ENCODE measurements at places on chromosomes 4 and X.

- peak; percentile 22 for DNase-seq
Measured at GRCh38 chrX:103063191-103063845, 653 bp downstream of the BEX1 start.

DNA sequence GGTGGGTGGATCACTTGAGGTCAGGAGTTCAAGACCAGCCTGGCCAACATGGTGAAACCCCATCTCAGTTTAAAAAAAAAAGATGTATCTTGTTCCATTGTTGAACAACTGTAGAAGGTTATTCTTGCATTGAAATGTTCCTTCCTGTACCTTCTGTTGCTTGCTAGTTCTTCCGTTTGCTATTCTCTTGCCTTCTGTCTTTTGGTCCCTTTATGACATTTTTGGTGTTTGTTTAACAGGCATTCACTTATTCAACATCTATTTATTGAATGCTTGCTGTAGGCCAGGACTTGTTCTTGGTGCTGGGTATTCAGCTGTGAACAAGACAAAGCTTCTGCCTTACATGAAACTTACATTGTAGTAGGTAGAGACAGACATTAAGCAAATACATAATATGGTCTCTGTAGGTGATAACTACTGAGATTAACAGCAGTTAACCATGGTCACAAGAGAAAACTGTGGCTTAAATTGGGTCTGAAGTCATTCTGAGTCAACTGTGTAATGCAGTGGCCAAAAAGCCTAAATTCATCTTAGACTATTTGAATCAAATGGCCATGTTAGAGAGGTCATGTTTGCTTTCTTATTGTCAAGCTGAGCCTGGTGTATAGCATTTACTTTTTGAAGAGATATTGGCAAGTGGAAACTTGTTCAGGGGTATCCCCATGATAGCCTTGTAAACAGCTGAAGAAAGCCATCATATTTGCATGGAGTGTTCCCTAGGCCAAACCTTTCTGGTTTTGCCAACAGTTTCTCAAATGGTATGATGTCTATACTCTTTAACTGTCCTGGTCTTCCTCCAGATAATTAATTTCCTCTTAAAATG lies 35.6 kb downstream of the GAB1 start:
- no peak for DNase-seq

DNA sequence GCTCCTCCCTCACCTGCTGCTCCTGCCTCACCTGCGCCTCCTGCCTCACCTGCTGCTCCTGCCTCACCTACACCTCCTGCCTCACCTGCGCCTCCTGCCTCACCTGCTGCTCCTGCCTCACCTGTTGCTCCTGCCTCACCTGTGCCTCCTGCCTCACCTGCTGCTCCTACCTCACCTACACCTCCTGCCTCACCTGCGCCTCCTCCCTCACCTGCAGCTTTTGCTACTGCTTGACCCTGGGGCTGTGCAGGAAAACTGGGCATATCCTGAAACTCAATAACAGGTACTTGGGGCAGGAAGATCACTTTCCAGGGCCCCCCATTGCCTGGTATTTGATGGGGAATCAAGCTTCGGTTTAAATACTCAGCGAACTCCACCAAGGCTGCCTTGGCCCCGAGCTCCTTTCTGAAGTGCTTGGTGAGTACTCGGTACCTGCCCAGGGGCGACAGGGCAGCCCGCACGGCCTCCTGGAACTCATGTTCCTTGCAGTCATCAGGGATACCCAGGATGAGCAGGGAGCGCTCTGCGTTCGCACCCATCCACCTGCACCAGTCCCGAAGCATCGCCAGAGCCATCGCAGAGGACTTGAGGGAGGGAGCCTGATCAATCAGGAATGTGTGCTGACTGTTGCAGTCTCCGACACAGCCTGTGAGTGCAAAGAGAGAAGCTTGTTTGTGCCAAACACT lies 2.7 kb downstream of the PNMA6E start:
- no peak for DNase-seq

DNA sequence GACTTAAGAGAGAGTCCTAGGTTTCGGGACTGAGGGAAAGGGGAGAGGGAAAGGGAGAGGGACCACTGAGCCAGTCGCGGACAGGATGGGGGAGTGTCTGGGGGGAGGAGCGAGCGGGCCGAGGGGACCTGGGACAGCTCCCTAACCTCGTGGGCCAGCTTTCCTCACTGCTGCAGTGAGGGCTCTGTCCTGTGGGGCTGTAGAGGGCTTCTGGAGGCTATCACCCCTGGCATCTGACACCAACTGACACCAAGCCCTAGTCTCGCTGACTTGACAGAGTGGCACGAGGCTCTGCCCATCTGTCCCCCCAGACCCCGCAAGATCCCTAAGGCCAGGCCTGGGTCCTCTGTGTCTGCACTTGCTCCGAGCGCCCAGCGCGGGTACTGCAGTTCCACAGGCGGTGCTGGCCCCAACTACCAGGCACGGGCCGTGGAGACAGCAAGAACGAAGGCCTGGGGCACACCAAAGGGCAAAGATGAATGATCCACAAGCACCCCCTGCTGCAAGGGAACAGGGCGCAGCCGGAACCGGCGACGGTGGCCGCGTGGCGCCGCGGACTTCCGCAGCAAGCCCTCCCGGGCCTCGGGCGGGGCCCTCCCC lies 465 bp downstream of the HAUS7 start:
- DNase-seq: no peak

- no peak for DNase-seq
Measured at GRCh38 chr4:94843216-94843615, 85.5 kb downstream of the BMPR1B start.

- no peak for DNase-seq
Measured at GRCh38 chr4:185559915-185560281, 24.6 kb upstream of the PDLIM3 start.

DNA sequence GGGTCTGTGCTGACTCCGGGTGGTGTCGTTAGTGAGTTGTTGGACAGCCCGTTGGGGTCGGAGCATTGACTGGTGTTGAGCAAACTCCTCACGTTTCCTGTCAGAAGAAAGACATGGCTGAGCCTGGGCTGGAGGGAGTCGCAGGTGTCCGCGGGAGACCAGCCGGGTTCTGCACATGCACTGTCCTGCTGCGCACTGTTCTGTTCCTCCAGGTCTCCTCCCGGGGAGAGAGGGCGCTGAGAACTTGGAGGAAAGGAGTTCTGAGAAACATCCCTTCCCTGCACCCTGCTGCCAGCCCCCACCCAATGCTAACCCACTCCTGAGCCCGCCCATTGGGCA lies 1.1 kb downstream of the ZNF141 start:
- no peak for DNase-seq

GRCh38 chr4:185128272-185129119 lies 14.6 kb upstream of the SLC25A4 start:
- DNase-seq: no peak

DNA sequence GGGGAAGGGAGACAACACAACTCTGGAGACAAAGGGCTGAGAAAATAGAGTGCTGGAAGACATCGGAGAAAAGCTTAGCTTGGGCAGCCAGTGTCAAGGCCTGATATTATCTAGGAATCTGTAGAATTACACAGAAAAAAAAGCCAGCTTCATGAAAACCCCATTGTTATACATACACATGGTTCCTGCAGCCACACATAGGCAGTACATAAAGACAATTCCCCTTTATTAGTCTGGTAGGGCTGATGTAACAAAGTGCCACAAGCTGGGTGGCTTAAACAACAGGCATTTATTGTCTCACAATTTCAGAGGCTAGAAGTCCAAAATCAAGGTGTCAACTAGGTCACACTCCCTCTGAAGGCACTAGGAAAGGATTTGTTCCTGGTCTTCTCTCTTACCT lies 503.5 kb downstream of the MID1IP1 start:
- no peak for DNase-seq

DNA sequence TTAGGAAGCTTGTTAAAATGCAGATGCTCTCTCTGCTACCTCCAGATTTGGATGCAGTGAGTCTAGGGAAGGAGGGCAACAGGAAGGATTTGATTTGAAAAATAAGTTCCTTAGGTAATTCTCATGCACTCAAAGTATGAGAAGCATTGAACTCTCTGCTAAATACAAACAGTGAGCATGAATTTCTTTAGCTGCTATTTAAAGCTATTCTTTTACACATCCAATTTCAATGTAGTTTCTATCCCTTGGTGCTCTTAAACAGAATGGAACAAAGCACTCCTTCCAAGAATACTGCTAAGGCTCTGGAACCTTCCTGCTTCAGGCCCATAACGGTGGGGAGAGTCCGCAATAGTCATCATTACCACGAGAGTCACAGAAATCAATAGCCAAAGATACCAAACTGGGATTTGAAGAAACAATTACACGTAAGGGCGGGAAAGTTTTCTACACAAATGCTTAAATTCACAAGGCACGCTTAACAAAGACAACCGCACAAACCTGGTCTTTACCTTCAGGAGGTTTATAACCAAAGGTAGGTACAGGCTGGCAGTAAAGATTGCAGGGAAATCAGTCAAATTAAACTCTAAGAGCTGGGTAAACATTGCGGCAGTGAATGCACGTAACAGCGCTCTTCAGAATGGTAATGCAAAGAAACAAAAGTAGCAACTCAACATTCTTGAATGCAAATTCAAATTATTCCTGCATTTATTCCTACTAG lies 123.2 kb upstream of the NAP1L5 start:
- no peak for DNase-seq

DNA sequence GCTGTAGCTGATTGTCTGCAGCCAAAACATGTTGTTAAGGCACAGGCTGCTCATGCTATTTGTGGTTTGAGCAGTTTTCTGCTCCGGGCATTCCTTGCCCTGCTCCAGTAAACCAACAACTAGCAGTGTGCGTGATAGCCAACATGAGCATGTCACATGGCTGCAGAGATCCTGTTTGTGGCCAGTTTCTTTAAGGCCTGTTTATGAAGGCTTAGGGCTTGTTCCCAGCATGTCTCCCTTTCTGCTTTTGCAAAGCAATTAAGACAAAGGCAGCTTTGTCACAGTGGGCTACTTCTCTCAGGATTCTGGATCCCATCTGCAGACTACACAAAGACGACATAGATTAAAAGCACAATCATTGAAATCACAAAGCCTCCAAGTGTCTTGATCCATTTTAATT lies 160.5 kb downstream of the ZNF518B start:
- no peak for DNase-seq

- no peak for DNase-seq
Measured at GRCh38 chrX:13432414-13433297, 112.8 kb upstream of the ATXN3L start.

DNA sequence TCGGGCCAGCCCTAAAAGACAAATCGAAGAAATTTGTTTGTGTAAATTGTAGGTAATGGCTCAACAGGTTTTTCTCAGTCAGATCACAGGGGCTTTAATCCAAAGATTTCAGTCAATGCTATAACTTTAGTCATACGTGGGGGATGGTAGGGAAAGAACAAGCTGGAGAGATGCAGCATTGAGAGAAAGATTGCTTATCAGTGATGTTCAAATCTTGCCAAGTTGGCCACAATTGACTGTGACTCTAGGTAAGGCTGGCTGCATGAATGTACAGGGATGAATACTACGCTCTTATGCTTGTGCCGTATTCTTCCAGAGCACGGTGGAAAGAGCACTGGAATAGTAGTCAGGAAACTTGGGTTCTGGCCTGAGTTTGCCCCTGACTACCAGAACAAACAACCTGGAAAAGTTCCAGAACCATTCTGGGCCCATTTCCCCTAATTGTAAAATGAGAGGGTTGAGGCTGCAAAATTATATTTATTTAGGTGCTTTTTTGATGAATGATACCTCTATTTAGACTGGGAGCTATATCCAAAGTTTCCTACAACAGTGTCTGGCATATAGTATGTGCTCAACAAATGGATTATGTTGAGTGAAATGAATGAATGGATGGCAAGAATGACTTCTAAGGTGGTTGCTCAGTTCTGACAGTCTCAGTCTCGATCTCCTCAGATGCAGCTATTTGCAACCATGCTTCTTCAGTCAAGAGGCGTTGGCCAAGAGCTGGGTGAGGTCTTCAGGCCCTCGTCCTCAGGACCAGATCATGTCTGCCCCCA lies 44.4 kb downstream of the TSC22D3 start:
- DNase-seq: no peak

GRCh38 chr4:111011458-111011857 lies 388.6 kb upstream of the PITX2 start:
- no peak for DNase-seq

GRCh38 chr4:115249808-115250207 lies 136.4 kb upstream of the NDST4 start:
- no peak for DNase-seq

DNA sequence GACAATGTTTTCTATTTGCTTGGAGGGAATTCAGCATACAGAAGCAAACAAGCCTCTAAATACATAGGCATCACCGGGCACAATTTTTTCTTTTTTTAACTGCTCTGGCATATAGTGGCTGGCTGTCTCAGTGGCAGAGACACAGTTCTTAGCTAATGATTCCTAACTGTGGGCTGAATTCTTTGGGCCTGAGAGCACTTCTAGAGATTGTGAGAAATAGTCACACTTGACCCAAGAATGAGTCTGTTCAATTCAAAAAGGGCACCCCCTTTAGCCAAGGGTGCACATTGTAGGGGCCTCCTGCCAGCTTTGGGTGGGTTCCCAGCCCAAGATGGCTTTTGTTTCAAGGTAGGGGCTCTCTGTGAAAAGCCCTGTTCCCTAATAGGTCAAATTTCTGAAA lies 345.7 kb downstream of the ARHGAP10 start:
- DNase-seq: no peak

- peak; percentile 19 for DNase-seq
Measured at GRCh38 chr4:37603070-37603468, 83.1 kb downstream of the RELL1 start.

- no peak for DNase-seq
Measured at GRCh38 chr4:147837435-147837834, 105.5 kb downstream of the ARHGAP10 start.

- no peak for DNase-seq
Measured at GRCh38 chr4:136458326-136458725, 1074.0 kb downstream of the PCDH18 start.

DNA sequence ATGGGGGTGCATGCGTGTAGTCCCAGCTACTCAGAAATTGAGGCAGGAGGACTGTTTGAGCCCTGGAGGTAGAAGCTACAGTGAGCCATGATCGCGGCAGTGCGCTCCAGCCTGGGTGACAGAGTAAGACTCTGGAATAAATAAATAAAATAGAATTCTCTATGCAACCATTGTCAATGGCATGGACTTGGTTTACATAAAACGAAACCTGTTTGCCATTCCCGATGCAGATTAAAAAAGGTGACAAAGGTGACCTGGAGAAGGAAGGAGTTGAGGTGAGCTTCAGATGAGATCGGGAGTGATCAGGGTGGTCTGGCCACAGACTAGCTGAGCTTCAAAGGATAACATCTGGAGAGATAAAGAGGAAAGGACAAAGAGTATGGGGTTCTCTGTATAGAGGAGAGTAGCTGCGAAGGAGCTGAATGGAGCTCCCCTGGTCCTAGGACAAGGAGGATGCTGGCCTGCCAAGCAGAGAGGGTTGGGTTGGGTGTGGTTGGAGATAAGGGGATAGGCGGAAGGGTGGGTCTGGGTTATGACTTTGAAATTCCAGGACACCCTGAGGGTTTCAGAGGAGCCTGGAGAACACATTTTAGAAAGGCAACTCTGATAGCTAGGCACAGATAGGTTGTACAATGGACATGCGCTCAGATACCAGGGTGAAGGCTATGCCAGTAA lies 98.6 kb downstream of the RBM47 start:
- no peak for DNase-seq

- DNase-seq: no peak
Measured at GRCh38 chr4:119684463-119684862, 55.9 kb upstream of the PDE5A start.
